ENCODE measurements at places on chromosomes 4 and X. TPM values are rescaled to one million over a fixed set of nuclear protein-coding genes. Genes with fewer than 3 reads are reported as not detected.

ATOH1 gene
- total RNA-seq: not detected

CISD2 gene
- total RNA-seq: 20.2 TPM

MID1 gene
- total RNA-seq: 9.0 TPM

MAGEB2 gene
- total RNA-seq: not detected

PNPLA4 gene
- total RNA-seq: 15.8 TPM

EDA gene
- total RNA-seq: 0.73 TPM

PNMA6A gene
- 3.3 TPM for total RNA-seq

Data from subcutaneous preadipocyte (primary cell).